ENCODE measurements at places on chromosomes 2 and 18.

DNA sequence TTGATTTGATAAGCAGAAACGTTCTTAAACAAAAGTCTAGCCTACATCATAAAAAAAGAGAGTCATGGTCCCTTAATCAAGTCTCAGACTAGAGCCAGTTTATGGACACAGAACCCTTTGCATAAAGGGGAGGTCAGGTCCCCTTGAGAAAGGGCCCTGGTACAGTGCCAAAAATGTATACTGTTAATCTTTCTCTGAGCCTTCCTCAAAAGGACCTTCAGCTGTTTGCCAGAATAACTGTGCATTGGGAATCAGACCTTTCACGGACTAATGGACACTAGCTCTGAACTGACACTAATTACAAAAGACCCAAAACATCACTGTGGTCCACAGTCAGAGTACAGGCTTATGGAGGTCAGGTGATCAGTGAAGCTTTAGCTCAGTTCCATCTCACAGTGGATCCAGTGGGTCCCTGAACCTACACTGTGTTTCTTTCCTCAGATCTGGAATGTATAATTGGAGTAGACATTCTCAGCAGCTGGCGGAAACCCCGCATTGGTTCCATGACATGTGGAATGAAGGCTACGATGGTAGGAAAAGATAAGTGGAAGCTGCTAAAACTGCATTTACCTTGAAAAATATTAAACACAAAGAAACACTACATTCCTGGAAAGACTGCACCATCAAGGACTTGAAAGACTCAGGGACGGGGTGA lies 151.4 kb downstream of the TMEFF2 start:
- DNase-seq = no peak

- DNase-seq = no peak
These were observed 173.8 kb downstream of the ICOS start for GRCh38 chr2:204110338-204110741.

GRCh38 chr2:63875131-63875527 lies 33.4 kb downstream of the UGP2 start:
- no peak for DNase-seq

- no peak for DNase-seq
These were observed 151.8 kb downstream of the MGAT5 start for GRCh38 chr2:134405611-134406081.

GRCh38 chr18:30748541-30748940 lies 294.0 kb downstream of the DSC3 start:
- DNase-seq = no peak

DNA sequence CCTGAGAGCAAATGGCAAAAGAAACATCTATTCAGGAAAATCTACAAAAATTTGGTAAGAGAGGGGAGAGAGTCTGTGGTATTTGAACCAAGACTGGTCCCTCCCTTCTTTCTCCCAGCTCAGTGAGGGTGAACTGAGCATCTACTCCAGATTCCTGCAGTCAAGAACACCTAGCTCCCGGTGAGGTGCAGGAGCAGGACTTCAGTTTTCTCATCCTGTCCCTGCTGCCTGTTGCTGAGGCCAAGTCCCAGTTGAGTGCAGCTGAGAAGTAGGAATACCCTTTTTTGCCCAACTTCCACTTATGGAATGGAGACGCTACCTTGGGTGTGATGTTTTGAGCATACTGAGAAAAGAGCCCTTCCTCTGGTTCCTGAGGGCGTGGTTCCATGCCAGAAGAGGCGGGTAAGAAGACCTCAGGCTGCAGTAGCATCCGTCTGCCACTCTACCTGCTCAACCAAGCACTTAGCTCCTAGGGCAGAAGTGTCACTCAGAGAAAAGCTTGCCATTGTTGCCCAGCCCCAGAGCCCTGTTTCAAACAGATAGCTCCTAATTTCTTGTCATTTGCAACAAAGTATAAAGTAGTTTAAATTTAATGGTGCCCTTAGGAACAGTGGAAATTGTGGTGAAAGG lies 112.9 kb downstream of the SOS1 start:
- DNase-seq = no peak

DNA sequence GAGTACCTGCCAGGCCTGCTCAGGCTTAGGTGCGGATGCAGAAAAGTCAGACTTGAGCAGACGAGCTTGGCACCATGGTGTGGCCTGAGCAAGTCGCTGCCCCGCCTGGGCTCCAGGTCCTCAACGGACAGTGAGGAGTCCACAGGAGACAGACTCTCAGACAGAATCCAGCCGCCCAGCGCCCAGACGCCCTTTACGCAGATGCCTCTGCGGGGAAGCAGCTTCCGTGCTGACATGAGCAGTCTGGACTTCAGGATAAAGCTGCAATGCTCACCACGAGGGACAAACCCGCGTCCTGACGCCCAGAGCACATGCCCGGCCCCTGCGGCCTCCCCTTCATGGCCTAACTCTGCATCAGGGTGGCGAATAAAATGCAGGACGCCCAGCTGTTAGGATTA lies 3.5 kb upstream of the MAB21L4 start:
- no peak for DNase-seq
